ENCODE measurements at places on chromosomes 13 and 19. TPM values are rescaled to one million over a fixed set of nuclear protein-coding genes. Genes with fewer than 3 reads are reported as not detected.

The OXGR1 gene
- not detected for total RNA-seq

GRCh38 chr19:2057484-2058469, 6.7 kb upstream of the MKNK2 start:
- peak overlapping the region; percentile 13 for H3K27ac ChIP-seq
- H3K36me3 ChIP-seq, result no peaks in the 10 kb centered on the region
- H3K27me3 ChIP-seq, result no peaks in the 10 kb centered on the region
- DNase-seq, result no peak
- peaks cover 34% of the 10 kb centered on the region for H3K4me1 ChIP-seq
- H3K4me3 ChIP-seq, result no peak overlapping the region

- no peak overlapping the region for H3K27ac ChIP-seq
- no peaks in the 10 kb centered on the region for H3K36me3 ChIP-seq
- H3K4me1 ChIP-seq, result peaks cover 3% of the 10 kb centered on the region
- peaks cover 7% of the 10 kb centered on the region for H3K27me3 ChIP-seq
- DNase-seq, result no peak
- H3K4me3 ChIP-seq, result no peak overlapping the region
Observed at GRCh38 chr13:52737965-52738364, 1.7 kb downstream of the CNMD start.

GRCh38 chr19:45584332-45585157, at the start of gene OPA3:
Gene OPA3, minus strand, starts transcription at chr19:45584802. Its CDS starts 38 bp downstream, at chr19:45584764.
- DNase-seq, result peak; percentile 98
- no peaks in the 10 kb centered on the region for H3K27me3 ChIP-seq
- no peaks in the 10 kb centered on the region for H3K36me3 ChIP-seq
- H3K4me1 ChIP-seq, result peaks cover 6% of the 10 kb centered on the region
- H3K4me3 ChIP-seq, result peak within 1 kb of the TSS; percentile 57

DNA sequence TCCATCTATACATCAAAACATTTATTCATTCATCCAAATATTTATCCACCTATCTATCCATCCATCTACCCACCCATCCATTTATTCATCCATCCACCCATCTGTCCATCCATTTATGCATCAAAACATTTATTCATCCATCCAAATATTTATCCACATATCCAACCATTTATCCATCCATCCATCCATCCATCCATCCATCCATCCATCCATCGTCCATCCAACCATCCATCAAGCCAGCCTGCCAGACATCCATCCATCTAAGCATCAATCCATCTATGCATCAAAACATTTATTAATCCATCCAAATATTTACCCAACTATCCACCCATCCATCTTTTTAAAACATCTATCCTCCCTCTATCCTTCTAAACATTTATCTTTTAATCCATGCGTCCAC, 62.2 kb downstream of the UNC13A start:
- no peak overlapping the region for H3K4me3 ChIP-seq
- no peaks in the 10 kb centered on the region for H3K4me1 ChIP-seq
- no peaks in the 10 kb centered on the region for H3K27me3 ChIP-seq
- no peak for DNase-seq
- H3K27ac ChIP-seq, result no peak overlapping the region
- H3K36me3 ChIP-seq, result no peaks in the 10 kb centered on the region

DNA sequence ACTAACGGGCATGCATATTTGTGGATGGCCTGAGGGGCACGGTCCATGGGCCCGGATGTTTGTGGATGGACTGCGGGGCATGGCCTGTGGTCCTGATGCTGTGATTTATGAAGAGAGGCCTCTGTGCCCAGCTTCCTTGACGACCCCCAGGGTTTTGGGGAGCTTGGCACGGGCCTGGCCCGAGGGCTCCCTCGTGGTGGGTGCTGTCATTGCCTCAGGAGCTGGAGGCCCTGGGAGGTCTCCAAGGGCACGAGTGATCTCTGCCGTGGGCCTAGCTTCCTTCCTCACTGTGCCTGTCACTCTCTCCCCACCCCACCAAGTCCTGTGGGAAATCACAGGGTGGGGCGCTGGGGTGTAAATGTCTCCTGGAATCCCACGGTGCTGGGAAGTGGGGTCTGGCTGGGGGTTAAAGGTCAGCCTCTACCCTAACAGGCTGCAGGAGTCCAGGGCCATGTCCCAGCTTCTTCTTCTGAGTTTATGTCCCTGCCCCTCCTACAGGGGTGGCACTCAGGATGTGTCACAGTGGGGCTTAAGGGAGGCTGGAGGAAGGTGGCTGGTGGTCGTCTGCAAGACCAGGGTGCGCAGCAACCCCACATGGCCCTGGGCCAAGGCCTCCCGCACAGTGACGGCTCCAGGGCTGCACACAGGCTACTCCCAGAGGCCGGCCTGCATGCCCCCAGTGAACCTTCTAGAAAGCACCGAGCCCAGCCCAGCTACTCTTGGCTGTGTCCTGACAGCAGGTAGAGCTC, 27.6 kb upstream of the RANBP3 start:
- no peak overlapping the region for H3K27ac ChIP-seq
- no peaks in the 10 kb centered on the region for H3K27me3 ChIP-seq
- no peak for DNase-seq
- no peaks in the 10 kb centered on the region for H3K36me3 ChIP-seq
- no peaks in the 10 kb centered on the region for H3K4me1 ChIP-seq

The PSG4 gene
- total RNA-seq, result not detected

- H3K27ac ChIP-seq, result no peak overlapping the region
- H3K36me3 ChIP-seq, result peaks cover 6% of the 10 kb centered on the region
- H3K27me3 ChIP-seq, result no peaks in the 10 kb centered on the region
- no peak overlapping the region for H3K4me3 ChIP-seq
- DNase-seq, result no peak
Observed at GRCh38 chr13:30633861-30634260, 16.1 kb downstream of the USPL1 start.

DNA sequence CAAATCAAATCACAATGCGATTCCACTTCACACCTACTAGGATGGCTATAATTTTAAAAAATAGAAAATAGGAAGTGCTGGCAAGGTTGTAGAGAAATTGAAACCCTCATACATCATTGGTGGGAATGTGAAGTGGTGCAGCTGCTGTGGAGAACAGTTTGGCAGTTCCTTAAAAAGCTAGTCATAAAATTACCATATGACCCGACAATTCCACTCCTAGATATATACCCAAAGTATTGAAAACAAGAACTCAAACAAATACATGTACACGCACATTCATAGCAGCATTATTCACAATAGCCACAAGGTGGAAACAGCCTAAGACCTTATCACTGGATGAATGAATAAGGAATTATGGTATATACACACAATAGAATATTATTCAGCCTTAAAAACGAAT, 12.0 kb downstream of the HMGB1 start:
- H3K27ac ChIP-seq, result no peak overlapping the region
- DNase-seq, result no peak
- no peaks in the 10 kb centered on the region for H3K27me3 ChIP-seq
- no peak overlapping the region for H3K4me3 ChIP-seq
- H3K4me1 ChIP-seq, result no peaks in the 10 kb centered on the region

The WDR88 gene
- 0.08 TPM for total RNA-seq

DNA sequence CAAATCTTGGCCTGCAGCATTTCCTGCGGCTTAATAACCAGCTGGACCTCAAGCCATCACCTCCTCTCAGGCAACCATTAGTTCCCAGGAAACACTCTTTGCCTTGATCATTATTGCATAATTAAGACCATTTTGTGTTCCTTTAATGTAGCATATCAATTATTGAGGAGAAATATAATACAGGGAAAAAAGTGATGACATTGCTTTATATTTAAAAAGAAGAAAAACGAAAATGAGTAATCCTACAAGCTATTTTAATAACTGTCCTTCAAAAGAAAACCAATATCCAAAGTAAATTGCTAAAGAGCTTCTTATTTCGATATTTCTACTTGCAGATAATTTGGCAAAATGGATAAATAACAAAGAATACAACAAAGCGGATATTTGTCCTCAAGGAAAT, 1084.7 kb downstream of the EFNB2 start:
- H3K36me3 ChIP-seq, result no peaks in the 10 kb centered on the region
- no peaks in the 10 kb centered on the region for H3K27me3 ChIP-seq
- no peak for DNase-seq
- no peak overlapping the region for H3K27ac ChIP-seq

GRCh38 chr13:28618230-28618994, 40.5 kb upstream of the POMP start:
- no peaks in the 10 kb centered on the region for H3K36me3 ChIP-seq
- no peaks in the 10 kb centered on the region for H3K4me1 ChIP-seq
- H3K4me3 ChIP-seq, result no peak overlapping the region
- no peak overlapping the region for H3K27ac ChIP-seq
- H3K27me3 ChIP-seq, result peaks cover 3% of the 10 kb centered on the region
- no peak for DNase-seq

DNA sequence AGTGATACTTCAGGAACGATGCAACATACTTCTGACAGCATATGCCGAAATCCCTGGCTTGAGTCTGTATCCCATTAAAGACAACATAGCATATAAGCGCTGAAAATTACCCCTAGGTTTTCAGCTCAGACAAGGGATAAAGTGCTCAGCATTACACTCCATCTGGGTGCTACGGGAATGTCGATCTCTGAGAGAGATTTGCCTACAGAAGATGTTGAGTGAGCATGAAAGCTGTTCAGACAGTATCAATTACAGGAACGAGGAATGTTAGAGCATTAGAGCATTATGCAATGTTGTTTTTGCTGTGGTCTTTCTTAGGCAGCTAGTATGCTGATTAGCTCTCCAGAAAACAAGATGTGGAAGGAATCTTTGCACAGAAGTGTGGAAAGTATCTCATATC, 484.5 kb downstream of the LIG4 start:
- H3K4me1 ChIP-seq, result no peaks in the 10 kb centered on the region
- no peaks in the 10 kb centered on the region for H3K27me3 ChIP-seq

DNA sequence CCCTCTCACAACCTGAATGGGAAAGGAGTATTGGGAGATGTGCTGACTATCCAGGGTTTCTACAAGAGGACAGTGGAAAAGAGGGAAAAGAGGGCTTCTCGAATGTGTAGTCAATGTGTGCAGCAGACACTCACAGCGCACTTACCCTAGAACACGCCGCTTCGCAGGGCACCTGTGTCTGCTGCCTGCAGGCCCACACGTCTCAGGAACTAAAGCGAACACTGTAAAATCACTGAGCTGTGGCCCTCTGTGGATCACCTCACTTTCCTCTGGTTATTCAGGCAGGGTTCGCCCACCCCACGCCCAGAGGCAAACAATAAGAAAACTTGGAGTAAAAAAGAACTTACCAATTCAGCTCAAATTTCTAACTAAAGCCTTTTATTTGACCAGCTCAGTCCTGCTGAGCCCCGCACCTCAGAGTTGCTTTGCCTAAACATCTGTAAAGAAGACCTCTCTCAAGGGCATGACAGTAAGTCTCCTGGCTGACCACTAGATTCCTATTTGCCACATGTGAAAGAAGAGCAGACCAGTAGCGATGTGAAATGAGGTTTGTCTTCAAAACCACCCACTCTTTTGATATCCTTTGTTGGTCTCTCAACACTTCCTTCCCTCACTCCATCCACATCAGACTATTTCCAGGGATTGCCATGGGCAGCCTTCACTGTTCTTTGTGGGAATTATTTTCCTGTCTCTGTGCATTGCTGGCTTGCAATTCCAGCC, 19.3 kb upstream of the DOCK9 start:
- no peak for DNase-seq
- no peaks in the 10 kb centered on the region for H3K4me1 ChIP-seq
- no peak overlapping the region for H3K27ac ChIP-seq
- H3K27me3 ChIP-seq, result no peaks in the 10 kb centered on the region
- H3K4me3 ChIP-seq, result no peak overlapping the region
- H3K36me3 ChIP-seq, result no peaks in the 10 kb centered on the region

- H3K36me3 ChIP-seq, result no peaks in the 10 kb centered on the region
- DNase-seq, result no peak
- no peaks in the 10 kb centered on the region for H3K27me3 ChIP-seq
- no peak overlapping the region for H3K27ac ChIP-seq
- no peak overlapping the region for H3K4me3 ChIP-seq
Observed at GRCh38 chr13:77817521-77817920, 101.1 kb downstream of the EDNRB start.

All from liver (tissue), 10 donors.